ENCODE measurements at places on chromosomes 11 and 22. TPM values are rescaled to one million over a fixed set of nuclear protein-coding genes. Genes with fewer than 3 reads are reported as not detected.

GRCh38 chr11:107928767-107929507, 689 bp downstream of the RAB39A start:
- DNase-seq: peak; percentile 65

- no peak for DNase-seq
Measured at GRCh38 chr11:35780951-35781860, 118.6 kb downstream of the TRIM44 start.

GRCh38 chr22:48192920-48193319, 1430.5 kb downstream of the TBC1D22A start:
- no peak for DNase-seq

DNA sequence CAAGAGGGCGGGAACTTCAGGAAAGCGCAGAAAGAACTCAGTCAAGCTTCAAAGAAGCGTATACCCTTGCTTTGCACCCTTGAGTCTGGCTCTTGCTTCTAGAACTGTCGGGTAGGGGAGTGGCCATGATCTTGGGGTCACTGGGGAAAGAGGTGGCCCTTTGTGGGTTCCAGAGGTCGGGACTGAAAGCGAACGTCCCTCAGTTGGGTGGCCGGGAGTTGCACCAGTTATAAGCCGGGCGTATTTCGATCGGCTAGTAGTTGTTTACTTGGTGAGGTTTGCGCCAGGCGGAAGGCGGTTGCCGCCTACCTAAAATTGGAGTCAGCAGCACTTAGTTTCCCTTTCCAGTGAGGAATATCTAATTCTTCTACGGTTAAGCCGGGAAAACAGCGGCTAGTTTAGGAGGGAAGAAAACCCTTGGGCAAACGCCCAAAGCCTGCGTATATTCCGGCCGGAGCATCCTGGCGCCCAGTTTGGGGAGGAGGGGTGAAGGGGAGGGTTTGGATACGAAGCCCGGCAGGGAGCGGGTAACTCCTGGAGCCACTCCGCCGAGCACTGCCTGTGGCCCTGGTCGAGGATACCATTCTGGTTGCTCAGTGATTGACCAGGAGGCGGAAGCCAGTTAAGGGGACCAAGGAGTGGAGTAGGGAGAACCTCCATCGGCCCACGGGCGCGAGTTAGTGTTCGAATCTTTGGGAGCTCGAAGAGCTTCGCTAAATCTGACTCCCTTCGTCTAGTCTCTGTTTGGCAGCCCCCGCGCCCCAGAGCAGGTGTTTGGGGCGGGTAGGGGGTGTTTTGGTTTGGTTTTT, 807 bp upstream of the WT1 start:
- no peak for DNase-seq

Gene TREH
- not detected for total RNA-seq

Data from spinal cord (tissue), 10 donors.